ENCODE measurements at places on chromosomes 3 and 15.

DNA sequence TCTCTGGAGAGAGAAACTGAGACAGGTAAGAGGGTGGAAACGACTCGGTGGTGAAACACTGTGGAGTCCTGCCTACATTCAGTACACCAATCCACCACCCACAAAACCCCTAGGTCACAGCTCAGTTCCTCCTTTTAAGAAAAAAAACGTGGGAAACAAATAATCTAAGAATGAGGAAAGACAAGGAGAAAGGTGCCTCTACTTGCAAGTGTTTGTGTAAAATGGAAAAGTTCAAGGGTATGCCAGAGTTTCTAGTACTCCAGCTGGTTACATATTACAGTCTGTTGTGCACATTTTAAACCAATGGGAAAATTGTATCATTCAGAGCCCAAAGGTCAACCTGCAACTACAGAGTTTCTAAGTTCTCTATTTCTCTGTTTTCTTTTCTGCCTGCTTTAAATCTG, 32.2 kb downstream of the HGD start:
- no peak for DNase-seq

DNA sequence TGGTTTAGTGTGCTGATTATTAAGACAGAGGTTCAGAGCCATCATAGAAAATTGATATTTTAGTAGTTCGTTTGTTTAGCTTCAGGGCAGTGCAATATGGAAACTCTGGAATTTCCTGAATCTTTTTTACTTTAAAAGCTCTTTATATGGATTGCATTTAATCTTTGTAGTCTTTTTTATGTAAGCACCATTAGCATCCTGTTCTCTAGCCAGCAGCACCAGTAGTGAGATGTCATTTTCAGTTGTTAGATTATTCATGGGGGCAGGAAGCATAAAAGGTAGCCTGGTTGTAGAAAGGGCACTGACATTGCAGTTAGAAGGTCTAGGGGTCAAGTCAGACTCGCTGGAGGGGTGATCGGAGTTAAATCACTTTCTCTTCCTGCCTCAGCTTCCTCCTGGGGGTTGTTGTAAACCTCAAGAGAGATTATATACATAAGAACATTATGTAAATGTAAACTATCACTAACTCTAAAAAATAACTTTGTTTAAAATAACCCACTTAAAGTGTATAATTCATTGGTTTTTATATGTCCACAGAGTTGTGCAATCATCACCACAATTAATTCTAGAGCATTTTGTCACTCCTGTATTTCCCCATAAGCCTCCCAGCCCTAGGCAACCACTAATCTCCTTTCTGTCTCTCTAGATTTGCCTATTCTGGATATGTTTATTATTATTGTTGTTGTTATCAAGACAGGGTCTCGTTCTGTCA, 31.4 kb upstream of the ITPKA start:
- DNase-seq = no peak

DNA sequence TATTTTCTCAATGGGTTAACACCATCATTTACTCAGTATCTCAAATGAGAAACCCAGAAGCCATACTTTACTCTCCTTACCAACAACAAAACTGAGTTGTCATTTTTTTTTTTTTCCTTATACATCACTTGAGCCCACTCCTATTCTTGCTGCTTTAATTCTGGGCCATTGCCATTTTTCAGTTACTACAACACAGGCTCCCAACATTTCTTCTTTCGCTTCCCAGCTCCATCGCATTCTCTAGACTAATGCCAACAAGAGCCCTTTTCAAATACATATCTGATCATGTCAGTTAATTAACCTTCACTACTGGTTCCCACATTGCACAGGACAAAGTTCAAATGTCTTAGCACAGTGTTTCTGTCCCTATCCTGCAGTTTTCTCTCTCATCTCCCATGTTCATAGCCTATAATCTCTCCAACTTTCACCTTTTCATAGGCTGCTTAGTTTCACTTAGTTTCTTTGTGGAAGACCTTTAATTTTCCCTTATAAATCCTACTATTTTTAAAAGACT, 22.5 kb upstream of the ANXA2 start:
- DNase-seq = no peak

- DNase-seq = peak; percentile 28
Measured at GRCh38 chr15:94238539-94239118, 7.3 kb downstream of the MCTP2 start.

- no peak for DNase-seq
Measured at GRCh38 chr3:25652921-25653320, 11.8 kb downstream of the TOP2B start.

DNA sequence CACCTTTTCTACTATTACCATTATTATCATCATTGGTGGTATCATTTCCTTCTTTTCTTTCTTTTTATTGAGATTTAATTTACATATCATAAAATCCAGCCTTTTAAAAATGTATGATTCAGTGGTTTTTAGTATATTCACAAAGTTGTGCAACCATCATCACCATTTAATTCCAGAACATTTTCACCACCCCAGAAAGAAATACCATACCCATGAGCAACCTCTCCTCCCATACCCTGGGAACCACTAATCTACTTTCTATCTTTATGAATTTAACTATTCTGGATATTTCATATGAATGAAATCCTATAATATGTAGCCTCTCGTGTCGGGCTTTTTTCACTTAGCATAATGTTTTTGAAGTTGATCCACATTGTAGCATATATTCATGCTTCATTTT, 29.1 kb downstream of the AAGAB start:
- DNase-seq = no peak

DNA sequence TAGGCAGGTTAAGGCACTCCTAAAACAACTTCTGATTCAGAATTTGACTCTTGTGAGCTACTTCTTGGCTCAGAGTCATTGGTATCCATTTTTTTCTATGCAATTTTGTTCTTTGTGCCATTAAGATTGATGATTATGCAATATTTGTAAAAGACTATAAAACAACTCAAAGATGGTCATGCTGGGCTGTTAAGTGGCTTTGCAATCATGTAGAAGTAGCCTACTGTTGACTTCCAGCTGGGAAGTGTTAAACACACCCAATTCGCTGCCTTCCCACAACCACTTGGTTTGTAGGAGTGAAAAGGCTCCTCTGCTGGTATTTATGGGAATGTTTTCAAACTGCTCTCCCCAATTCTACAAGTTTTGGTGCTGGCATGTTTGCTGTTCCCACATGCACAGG, 74.7 kb upstream of the COL6A6 start:
- DNase-seq = no peak

DNA sequence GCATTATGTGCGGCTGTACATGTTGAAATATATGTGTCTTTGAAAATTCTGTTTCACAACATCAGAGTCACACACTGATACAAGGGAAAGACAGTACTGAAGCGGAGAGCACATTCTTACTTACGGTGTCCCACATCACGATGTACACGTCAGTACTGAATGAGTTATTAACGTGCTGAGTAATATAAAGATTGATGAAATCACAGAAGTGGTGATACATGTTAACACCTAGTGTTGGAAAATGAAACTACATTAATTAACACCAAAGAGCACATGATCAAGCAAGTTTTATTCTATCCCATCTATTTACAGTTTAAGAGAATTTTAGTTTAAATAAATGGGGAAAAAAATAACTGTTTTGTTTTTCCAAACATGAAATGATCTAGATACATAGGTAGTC, 15.6 kb downstream of the EOGT start:
- no peak for DNase-seq

- DNase-seq = no peak
Measured at GRCh38 chr3:29708884-29709283, 428.0 kb downstream of the RBMS3 start.

- no peak for DNase-seq
Measured at GRCh38 chr3:11718637-11719405, 75.1 kb upstream of the VGLL4 start.

DNA sequence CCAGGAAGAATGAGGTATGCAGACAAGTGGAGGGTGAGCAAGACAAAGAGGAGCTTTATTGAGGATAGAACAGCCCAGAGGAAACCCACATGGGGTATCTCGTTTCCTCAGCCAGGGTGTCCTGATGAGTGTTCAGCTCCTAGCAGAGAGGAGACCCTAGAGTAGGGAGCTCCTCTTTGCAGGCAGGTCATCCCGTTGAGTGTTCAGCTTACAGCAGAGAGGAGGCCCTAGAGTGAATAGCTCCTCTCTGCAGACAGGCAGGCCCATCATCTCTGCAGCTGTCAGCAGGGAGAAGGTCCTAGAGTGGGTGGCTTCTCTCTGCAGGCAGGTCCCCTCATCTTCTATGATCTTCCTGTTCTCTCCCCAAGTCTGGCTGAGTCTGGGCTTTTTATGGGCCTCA, 90.6 kb upstream of the TNFSF10 start:
- no peak for DNase-seq

DNA sequence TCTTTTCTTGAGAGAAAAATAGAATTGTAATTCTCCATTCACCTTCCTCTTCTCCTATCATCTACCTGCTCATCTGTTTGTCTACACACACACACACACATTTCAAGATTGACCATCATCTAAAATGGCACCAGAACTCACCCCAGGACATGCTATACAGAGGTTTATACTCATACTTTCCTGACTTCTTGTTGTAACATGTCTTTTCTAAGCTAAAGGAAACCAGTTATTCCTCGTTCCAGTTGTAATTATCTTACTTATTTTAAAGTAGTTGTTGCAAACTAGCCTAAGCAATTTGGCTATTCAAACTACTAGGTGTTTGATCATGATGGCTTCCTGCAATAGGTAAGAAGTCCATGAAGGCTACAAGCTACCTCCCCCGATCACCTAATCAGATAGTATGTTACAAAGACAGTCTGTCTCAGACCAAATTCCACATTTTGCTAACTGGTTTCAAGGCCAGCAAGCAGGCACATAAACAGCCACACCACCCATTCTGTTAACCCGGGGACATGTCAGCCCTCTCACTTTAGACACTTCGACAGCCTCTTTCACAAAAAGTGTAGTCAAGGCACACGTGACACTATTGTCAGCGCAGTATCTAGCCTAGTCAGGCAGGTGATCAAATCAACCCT, 189.7 kb downstream of the SHQ1 start:
- no peak for DNase-seq

Data from CD4-positive, alpha-beta T cell treated with Interleukin-1 beta for 1 hour (primary cell).